ENCODE measurements at places on chromosomes 6 and 20. TPM values are rescaled to one million over a fixed set of nuclear protein-coding genes. Genes with fewer than 3 reads are reported as not detected.

- no peak overlapping the region for H3K27ac ChIP-seq
- H3K4me1 ChIP-seq: no peaks in the 10 kb centered on the region
- no peaks in the 10 kb centered on the region for H3K36me3 ChIP-seq
Observed at GRCh38 chr20:53408691-53409446, 184.8 kb downstream of the ZNF217 start.

NTSR1 gene
- 2.9 TPM for total RNA-seq

DNA sequence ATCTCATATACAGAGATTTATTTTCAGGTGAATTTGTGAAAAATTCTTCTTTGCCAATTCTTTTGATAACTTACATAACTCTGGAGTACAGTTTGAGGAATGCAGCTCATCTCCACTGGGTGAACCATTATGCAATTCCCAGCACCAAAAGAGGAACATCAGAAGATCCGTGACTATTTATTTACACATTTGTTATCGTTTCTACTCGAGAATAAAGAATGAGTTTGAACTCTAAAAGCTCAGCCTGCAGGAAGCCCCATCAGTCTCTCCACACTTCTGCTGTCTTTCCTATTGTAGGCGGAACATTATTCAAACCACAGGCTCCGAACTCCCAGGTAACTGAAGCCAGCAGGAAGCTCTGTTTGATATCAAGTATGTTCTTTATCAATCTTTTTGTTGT, 95.9 kb upstream of the IFNGR1 start:
- H3K36me3 ChIP-seq: no peaks in the 10 kb centered on the region
- no peak overlapping the region for H3K27ac ChIP-seq
- DNase-seq: no peak
- peaks cover 5% of the 10 kb centered on the region for H3K4me1 ChIP-seq
- no peak overlapping the region for H3K4me3 ChIP-seq

- H3K27me3 ChIP-seq: peaks cover 32% of the 10 kb centered on the region
- DNase-seq: peak; percentile 48
- H3K27ac ChIP-seq: peak overlapping the region; percentile 78
- H3K4me3 ChIP-seq: peak overlapping the region; percentile 58
Observed at GRCh38 chr6:105994118-105994590, 92.0 kb upstream of the PRDM1 start.

DNA sequence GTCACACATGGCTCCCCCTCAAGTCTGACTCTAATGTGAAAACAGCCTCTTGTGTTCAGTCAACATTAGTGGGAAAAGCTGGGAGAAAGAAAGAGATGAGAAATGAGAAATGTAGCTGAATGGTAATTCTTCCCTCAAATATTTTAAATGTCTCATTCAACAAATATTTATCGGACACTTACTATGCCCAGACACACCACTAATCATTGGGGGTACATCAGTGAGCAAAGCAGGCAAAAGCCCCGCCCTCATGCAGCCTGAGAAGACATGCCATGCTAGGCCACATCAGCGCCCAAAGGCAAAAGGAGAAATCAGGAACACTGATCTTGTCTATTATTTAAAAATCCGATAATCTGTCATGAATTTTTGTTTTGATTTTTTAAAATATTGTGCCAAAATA, 89.9 kb upstream of the ASF1A start:
- H3K36me3 ChIP-seq: no peaks in the 10 kb centered on the region
- H3K27me3 ChIP-seq: no peaks in the 10 kb centered on the region
- no peaks in the 10 kb centered on the region for H3K4me1 ChIP-seq

DNA sequence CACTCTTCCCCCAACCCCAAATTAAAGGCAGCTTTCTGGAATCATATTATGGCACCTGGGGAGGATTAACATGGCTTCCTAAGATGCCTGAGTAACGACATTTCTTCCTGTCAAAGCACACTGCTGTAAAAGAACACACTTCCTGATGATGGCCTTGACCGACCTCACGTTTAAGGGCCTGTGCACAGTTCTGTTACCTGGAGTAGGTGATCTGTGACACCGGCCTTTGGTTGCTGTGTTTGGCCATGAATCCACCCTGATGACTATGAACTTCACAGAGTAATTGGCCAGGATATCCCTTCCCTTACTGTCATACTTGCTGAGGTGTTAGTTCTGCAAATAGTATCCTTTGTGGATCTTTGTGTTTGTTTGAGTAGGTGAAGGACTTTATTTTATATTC, 45.8 kb downstream of the PLCB4 start:
- no peak overlapping the region for H3K4me3 ChIP-seq
- no peak overlapping the region for H3K27ac ChIP-seq
- no peak for DNase-seq
- H3K27me3 ChIP-seq: no peaks in the 10 kb centered on the region
- H3K4me1 ChIP-seq: no peaks in the 10 kb centered on the region

METTL24 gene
- total RNA-seq: 3.5 TPM

EYA4 gene
- total RNA-seq: 0.05 TPM

DNA sequence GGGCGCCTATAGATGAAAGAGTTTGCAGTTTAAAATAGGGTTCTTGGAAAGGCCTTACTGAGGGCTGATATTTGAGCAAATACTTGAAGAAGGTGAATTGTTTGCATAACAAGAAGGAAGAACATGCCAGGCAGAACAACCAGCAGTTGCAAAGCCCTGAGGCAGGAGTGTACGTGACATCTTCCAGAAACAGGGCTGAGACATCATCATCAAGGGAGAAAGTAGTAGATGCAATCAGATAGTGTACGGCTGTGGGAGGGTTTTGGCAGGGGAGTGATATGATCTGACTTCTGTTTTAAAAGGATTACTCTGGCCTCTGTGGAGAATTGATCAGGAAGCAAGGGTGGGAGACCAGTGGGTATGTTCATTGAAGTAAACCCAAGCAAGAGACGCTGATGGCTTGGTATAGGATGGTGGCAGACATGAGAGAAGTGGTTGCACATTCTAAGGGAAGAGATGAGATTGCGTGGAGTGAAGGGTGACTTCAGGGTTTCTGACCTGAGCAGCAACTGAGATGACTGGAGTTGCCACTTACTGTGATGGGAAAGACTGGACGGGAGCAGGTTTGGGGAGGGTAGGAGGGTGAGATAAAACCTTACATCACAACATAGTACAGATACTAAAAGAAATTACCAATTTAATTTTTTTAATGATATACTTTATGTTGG, 28.8 kb downstream of the RIOK1 start:
- no peak for DNase-seq
- no peak overlapping the region for H3K27ac ChIP-seq
- H3K4me3 ChIP-seq: no peak overlapping the region
- no peaks in the 10 kb centered on the region for H3K36me3 ChIP-seq

DNA sequence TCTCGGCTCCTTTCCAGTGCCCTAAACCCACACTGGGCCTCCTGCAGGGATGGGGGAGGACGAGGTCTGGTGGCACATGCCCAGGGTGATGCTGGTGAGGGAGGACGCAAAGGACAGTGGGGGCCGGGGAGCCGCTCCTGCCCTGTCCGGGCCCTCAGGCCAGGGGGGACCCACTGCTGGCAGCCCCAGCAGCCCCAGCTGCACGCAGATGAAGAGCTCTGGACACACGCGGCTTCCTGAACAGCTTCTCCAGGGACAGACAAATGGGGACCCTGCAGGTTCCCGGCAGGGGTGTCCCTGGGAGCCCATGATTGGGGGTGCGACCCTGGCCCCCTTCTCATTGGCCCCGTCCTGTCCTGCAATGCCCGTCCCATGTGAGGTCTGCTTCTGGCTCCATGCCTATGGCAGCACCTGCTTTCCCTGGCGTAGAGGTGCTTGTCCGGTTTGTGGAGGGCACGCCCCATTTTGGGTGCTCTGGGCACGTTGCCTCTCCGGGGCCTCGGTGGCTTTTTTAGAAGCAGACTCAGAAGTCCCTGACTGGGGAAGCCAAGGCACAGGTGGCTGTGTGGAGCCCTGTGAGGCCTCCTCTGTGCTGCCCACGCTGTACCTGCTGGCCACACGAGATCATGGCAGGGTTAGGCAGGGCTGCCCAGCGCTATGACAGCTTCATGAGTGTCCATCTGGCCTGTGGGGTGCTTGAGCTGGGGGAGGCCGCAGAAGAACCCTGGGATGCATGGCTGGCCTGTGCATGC, 15.4 kb upstream of the TNFRSF6B start:
- H3K4me3 ChIP-seq: no peak overlapping the region
- no peaks in the 10 kb centered on the region for H3K27me3 ChIP-seq
- peaks cover 5% of the 10 kb centered on the region for H3K4me1 ChIP-seq
- no peak for DNase-seq
- H3K27ac ChIP-seq: peak overlapping the region; percentile 79

DNA sequence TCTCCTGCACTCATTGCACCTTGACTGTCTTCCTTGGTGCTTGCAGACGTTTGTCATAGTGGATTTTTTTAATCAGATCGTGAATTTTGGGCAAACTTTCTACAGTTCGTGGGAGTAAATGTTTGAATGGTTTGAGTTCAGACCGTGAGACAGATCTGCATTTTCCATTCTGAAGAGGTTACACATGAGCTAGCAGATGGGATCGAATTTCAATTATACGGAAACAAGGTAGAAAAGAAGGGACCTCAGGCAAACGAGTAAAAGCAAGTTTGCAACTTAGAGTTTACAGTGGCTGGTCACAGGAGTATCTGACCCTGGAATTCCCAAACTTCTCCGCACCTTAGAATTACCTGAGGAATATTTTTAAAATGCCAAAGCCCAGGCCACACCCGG, 17.2 kb upstream of the NCR2 start:
- no peak for DNase-seq
- H3K27me3 ChIP-seq: no peaks in the 10 kb centered on the region
- no peak overlapping the region for H3K27ac ChIP-seq

DNA sequence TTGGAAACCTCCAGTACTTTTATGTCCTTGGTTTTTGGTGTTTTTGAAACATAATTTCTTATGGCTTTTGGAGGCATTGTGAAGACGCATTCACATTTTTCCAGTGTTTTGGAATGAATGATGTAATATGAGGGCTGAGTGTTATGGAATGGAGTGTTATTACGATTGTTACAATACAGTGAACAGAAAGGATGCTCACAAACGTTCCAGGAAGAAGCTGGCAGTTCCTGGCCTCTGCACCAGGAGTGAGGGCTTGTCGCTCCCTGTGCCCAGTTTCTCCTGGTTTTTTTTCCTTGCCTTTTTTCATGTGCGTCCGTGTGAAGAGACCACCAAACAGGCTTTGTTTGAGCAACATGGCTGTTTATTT, 20.3 kb downstream of the GMPR start:
- no peaks in the 10 kb centered on the region for H3K4me1 ChIP-seq
- H3K36me3 ChIP-seq: no peaks in the 10 kb centered on the region
- DNase-seq: no peak
- no peaks in the 10 kb centered on the region for H3K27me3 ChIP-seq
- no peak overlapping the region for H3K4me3 ChIP-seq
- no peak overlapping the region for H3K27ac ChIP-seq

PTCHD4 gene
- not detected for total RNA-seq

PRICKLE4 gene
- total RNA-seq: 4.8 TPM

NKX2-2 gene
- 1.4 TPM for total RNA-seq

- H3K27ac ChIP-seq: no peak overlapping the region
- H3K4me3 ChIP-seq: no peak overlapping the region
- H3K4me1 ChIP-seq: no peaks in the 10 kb centered on the region
Observed at GRCh38 chr6:166830185-166830890, 126.0 kb downstream of the RNASET2 start.

- H3K27me3 ChIP-seq: no peaks in the 10 kb centered on the region
- H3K36me3 ChIP-seq: no peaks in the 10 kb centered on the region
- H3K4me3 ChIP-seq: no peak overlapping the region
- DNase-seq: no peak
- peak overlapping the region; percentile 49 for H3K27ac ChIP-seq
Observed at GRCh38 chr6:2625581-2625980, 125.1 kb downstream of the MYLK4 start.

PI16 gene
- 2.6 TPM for total RNA-seq

- H3K27me3 ChIP-seq: no peaks in the 10 kb centered on the region
- no peak overlapping the region for H3K27ac ChIP-seq
- H3K4me3 ChIP-seq: no peak overlapping the region
- no peaks in the 10 kb centered on the region for H3K36me3 ChIP-seq
Observed at GRCh38 chr6:135936606-135937005, 85.1 kb downstream of the PDE7B start.

OLIG3 gene
- total RNA-seq: not detected

DNA sequence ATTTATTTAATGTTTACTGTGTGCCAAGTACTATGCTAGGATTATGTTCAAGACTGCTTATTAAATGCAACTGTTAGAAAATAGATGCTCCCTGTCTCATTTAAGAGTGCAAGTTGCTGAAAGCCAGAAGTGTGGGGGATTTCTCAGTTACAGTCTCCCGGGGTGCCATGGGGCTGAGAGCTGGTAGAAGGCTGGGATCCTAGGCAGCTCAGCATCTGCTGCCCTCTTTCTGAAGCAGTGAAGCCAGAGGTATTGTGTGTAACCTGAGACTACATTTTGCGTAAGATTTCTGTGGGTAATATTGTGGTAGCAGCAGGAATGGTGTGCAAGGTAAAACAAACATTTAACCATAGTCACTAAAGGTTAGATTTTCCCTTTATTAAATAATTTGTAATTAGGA, 120.6 kb downstream of the AKAP7 start:
- H3K4me1 ChIP-seq: peaks cover 9% of the 10 kb centered on the region
- H3K27ac ChIP-seq: no peak overlapping the region
- no peak overlapping the region for H3K4me3 ChIP-seq
- H3K36me3 ChIP-seq: no peaks in the 10 kb centered on the region
- no peak for DNase-seq

GRCh38 chr6:151323791-151324487, 67.4 kb downstream of the ZBTB2 start:
- H3K4me1 ChIP-seq: no peaks in the 10 kb centered on the region
- peaks cover 11% of the 10 kb centered on the region for H3K27me3 ChIP-seq
- H3K36me3 ChIP-seq: no peaks in the 10 kb centered on the region
- H3K27ac ChIP-seq: no peak overlapping the region

GRCh38 chr20:32028647-32029372, 18.6 kb downstream of the CCM2L start:
- H3K4me1 ChIP-seq: no peaks in the 10 kb centered on the region
- no peak for DNase-seq
- H3K36me3 ChIP-seq: no peaks in the 10 kb centered on the region
- H3K27me3 ChIP-seq: peaks cover 4% of the 10 kb centered on the region
- H3K4me3 ChIP-seq: no peak overlapping the region

GRCh38 chr6:117326396-117326795, 61.0 kb downstream of the VGLL2 start:
- no peak for DNase-seq
- no peak overlapping the region for H3K4me3 ChIP-seq
- no peak overlapping the region for H3K27ac ChIP-seq
- H3K36me3 ChIP-seq: no peaks in the 10 kb centered on the region
- H3K4me1 ChIP-seq: no peaks in the 10 kb centered on the region
- H3K27me3 ChIP-seq: no peaks in the 10 kb centered on the region

DNA sequence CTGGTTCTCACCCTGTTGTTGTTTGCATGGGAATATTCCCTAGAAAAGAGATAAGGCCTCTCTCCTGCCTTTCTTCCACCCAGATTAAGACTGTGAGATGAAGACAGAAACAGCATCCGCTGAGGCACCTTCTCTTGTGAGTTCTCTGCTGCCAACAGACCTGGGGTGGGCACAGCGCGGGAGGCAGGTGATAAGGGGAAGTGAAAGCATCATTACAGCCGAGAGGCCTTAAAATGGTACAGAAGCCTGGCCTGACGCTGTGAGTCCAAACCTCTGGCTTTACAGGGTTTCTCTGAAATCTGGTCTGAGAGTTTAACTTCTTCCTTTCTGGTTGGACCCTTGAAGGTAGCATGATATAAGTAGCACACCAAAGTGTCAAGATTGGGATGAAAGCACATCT, 21.0 kb upstream of the IYD start:
- H3K4me1 ChIP-seq: no peaks in the 10 kb centered on the region
- no peak overlapping the region for H3K27ac ChIP-seq
- no peaks in the 10 kb centered on the region for H3K27me3 ChIP-seq
- no peaks in the 10 kb centered on the region for H3K36me3 ChIP-seq
- H3K4me3 ChIP-seq: no peak overlapping the region

- no peaks in the 10 kb centered on the region for H3K36me3 ChIP-seq
- H3K27ac ChIP-seq: no peak overlapping the region
- H3K4me3 ChIP-seq: no peak overlapping the region
- no peaks in the 10 kb centered on the region for H3K27me3 ChIP-seq
- no peaks in the 10 kb centered on the region for H3K4me1 ChIP-seq
Observed at GRCh38 chr6:16999491-17000436, 102.1 kb upstream of the STMND1 start.
